ENCODE measurements at places on chromosomes 3 and 15.
A peak's percentile ranks its signal among the peaks of the same experiment; 100 is the strongest.

DNA sequence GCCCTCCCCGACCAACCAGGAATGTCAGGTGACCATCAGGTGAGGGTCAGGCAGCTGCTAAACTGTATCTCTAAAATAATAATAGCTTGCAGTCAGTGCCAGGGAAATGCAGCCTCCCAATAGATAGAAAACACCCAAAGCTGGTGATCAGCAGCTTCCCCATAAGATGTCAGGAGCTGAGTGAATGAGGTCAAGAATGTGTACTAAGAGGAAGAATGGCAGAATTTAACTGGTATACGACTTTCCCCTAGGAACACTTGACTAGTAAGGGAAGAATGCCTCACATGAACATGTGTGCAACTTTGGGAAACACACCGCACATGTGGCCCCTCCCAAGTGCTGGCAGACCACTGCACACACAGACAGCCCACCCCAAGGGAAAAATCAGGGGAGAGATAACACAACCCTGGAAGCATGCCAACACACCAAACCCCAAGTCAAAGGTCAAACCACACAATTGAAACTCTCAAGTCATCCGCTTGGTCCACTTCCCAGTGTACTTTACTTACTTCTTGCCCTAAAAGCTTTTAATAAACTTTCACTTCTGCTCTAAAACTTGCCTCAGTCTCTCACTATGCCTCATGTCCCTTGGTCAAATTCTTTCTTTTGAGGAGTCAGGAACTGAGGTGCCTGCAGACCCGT, 806.5 kb downstream of the OTOL1 start:
- no peak for DNase-seq

- no peak for DNase-seq
Measured at GRCh38 chr3:45252826-45253225, 26.7 kb upstream of the TMEM158 start.

- DNase-seq = no peak
Measured at GRCh38 chr3:46242120-46242519, at the start of gene CCR3. CCR3 (plus strand) TSS chr3:46242460; CDS start chr3:46265159, 22,699 bp downstream.

DNA sequence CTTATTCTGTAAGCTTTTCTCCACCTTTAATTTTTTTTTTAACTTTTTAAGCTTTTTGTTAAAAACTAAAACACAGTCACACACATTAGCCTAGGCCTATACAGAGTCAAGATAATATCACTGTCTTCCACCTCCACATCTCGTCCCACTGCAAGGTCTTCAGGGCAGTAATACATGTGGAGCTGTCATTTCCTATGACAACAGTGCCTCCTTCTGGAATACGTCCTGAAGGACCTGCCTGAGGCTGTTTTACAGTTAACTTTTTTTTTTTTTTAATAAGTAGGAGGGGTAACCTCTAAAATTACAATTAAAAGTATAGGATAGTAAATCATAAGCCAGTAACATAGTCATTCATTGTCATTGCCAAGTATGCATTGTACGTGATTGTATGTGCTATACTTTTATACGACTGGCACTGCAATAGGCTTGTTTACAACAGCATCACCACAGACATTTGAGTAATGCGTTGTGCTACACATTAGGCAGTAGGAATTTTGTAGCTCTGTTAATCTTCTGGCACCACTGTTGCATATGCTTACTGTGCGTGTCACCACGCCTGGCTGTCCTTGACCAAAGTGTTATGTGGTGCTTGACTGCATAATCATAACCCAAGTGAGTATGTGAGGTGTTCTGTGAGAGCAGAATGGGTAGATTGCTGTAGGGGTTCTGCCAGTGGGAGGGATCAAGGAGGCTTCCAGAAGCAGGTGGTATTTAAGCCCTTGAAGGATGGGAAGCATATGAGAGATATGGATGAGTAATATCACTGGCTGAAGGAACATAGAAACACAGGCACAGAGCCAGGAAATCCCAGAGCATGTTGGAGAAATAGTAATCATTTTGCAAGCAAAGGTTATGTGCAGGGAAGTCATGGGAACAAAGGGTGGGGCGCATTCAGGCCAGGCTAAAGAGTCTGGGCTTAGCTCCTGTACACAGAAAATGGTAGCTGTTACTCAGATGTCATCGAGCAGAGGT, 18.3 kb downstream of the FBXO22 start:
- no peak for DNase-seq

DNA sequence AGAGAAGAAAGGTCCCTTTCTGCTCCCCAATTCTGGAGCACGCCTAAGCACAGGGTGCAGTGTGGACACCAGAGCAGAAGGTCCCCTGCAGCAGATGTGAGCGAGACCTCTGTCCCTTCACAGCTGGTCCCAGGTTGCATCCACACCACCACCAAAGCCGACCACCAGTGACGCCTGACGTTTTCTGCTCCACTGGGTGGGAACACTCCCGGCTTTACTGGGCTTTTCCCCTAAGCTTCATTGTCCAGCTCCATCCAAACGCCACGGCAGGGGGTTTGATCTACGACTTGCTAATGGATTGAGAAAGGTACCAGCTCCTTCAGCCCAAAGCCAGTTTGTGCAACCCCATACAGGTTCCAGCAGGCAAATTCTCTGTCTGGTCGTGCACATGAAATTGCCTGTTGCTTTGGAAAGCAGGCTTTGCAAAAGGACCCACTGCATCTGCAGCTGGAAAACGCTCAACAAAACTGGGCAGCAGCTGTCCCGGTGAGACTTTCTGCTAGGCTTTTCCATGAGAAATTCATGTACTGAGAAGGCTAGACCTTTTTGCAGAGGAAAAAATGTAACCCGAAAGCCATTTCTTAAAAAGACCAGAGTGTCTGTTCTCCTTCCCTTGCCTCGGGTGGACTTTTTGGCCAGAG, 31.1 kb downstream of the ADAMTS17 start:
- no peak for DNase-seq

- no peak for DNase-seq
Measured at GRCh38 chr3:14252321-14253021, 73.9 kb downstream of the LSM3 start.

DNA sequence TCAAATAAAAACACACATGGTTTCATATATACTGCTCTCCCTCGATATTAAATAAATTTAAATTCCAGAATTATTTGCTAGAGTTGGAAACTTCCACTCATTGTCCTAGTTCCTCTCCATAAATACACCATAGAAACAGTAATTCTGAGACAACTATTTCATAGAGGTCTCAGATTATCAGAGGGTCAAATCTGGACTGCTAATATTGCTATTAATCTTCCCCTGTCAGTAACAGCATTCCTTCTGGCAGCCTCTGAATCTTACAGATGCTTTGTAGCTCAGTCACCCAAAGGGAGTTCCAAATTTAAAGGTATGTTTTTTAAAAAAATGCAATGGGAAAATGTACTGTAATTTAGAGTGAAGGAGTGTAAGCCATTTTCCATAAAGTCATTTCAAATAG, 428.8 kb downstream of the PYDC2 start:
- peak; percentile 23 for DNase-seq

GRCh38 chr15:52406601-52407000, 111.0 kb upstream of the MYO5C start:
- no peak for DNase-seq

DNA sequence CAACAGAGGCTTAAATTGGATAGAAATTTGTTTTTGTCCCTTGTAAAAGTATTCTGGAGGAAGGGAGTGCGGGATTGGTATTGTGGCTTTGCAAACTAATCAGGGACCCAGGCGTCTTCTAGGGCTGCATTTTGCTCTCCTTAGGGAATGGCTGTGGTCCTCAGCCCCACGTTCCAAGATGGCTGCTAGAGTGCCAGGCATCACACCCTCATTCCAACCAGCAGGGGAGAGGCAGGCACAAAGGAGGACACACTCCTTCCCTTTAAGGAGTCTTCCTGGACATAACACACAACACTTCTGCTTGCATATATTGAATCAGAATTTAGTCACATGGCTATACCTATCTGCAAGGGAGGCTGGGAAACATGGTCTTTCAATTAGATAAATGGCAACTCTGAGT, 174.5 kb upstream of the LYSMD4 start:
- DNase-seq = no peak

- DNase-seq = no peak
Measured at GRCh38 chr3:36496684-36497633, 116.7 kb downstream of the STAC start.

GRCh38 chr15:35777061-35777460, 231.1 kb upstream of the DPH6 start:
- DNase-seq = no peak

- peak; percentile 10 for DNase-seq
Measured at GRCh38 chr3:174986685-174987084, 127.6 kb downstream of the NAALADL2 start.

DNA sequence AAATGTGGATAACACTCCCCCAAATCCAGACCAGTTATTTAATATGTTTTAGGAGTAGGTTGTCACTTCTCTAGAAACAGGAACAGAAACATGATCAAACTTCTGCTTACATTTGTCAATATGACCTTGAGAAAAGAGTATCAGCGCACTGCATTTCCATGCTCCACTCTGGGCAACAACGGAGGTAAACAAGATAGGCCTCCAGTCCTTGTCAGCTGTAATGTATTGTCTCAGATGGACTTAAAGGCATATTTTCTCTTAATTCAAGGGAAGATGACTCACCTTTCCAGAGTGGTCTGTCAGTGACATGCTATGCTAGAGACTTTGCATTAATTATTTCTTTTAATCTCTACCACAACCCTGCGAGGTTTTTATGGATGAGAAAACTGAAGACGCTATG, 51.6 kb upstream of the TCF12 start:
- no peak for DNase-seq

DNA sequence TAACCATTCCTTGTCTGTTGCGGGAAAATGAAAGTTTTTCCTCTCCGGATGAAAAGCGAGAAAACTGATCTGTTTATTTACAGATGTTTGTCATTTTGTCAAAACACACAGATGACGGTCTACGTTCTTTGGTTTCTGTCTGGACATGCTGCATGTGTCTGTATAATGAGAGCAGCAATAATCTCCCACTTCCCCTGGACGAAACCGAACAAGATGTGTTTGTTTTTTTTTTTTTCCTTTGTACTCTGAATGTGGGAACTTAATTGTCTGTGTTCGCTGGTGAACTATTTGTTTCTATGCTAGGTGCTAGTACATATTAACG, 33.6 kb downstream of the PTPRG start:
- DNase-seq = no peak

DNA sequence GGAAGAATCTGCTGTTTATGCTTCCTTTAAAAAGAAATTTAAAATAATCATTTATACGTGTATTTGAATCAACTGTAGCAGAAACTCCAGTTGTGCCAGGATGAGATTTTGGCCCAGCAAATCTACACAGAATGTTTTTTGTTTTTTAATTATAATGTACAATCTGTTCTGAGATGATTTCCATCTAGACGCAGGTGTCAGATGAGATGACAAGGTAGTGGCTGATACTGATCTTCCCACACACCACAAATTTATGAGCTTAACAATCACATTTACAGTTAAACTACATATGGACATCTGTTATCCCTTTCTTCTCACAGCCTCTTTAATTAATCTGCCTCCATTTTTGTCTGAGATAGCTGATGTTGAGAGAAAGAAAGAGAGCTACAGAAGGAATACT, 23.6 kb downstream of the DCLK3 start:
- DNase-seq = no peak

- no peak for DNase-seq
Measured at GRCh38 chr3:178875836-178876235, 195.8 kb downstream of the ZMAT3 start.

GRCh38 chr15:69940441-69941300, 157.0 kb downstream of the TLE3 start:
- DNase-seq = no peak

- no peak for DNase-seq
Measured at GRCh38 chr3:82462977-82463376, 701.5 kb upstream of the GBE1 start.

GRCh38 chr3:190001426-190001825, 119.3 kb downstream of the P3H2 start:
- no peak for DNase-seq

- no peak for DNase-seq
Measured at GRCh38 chr15:58110999-58111717, 27.0 kb upstream of the AQP9 start.

- no peak for DNase-seq
Measured at GRCh38 chr15:77327844-77328529, 91.9 kb downstream of the PEAK1 start.

- DNase-seq = no peak
Measured at GRCh38 chr15:45101749-45102148, 12.2 kb downstream of the DUOX2 start.

GRCh38 chr3:38004415-38005075, 14.0 kb downstream of the VILL start:
- peak; percentile 50 for DNase-seq

DNA sequence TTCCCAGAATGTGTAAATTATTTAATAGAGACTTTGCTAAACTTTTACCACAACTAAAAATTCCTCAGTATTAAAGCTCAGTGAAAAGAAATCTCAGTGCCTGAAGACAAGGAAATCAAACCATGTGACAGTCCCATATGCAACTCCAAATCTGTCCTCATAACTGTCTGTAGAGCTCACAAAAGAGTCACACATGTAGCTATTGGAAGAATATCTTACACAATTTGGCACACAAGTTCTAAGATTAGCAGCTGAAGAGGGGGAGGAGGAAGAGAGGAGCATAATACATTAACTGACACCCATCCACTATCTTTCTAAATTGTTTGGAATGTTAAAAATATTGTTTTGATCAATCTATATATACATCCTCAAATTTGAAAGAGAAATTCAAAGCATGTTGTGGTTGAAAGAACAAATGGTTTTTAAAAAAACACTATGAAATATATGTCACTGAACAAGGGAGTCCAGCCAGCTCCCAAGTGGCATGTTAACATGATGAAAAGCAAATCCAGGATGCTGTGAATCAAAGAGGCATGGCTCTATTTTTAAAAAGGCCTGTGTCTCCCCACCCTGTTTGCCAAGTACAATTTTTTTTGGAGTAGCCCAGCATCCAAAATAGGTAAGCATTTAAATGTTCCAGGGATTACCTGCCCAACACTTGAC, 126.3 kb upstream of the NANOGP8 start:
- DNase-seq = no peak

DNA sequence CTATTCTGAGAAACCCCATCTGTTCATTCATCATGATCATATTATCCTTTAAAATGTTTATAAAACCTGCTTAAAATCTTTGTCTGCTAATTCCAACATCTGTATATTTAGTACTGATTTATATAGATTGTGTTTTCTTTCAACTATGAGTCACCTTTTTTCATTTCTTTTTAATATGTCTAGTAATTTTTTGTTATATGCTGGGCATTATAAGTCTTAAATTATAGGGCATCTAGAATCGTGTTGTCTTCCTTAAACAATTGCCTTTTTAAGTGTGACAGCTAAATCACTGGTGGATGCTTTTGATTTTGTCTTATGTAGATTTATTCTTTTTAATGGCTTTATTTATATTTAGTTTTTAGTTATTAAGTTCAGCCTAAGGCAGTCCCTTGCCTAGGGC, 323.4 kb upstream of the THRB start:
- DNase-seq = no peak

GRCh38 chr15:30921106-30921505, 17.4 kb downstream of the FAN1 start:
- no peak for DNase-seq

DNA sequence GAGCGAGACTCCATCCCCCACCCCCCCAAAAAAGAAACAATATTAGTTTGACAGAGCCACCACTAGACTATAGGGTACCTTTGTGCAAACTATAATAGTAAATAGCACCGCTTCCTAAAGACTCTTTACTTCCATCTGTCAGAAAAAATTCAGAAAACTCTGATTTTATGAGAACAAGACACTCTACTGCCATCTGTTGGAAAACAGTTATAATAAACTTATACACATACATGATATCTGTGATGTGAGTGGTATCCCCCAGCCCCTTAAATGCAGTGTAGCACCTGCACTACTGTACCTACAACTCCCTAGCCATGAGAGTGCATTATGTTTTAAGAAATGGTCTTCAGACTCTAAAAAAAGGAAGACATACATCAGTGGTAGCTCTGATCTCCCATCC, 47.1 kb upstream of the CTDSPL start:
- peak; percentile 27 for DNase-seq
